Hair follicular keratinocyte (primary cell): ENCODE measurements at places on chromosomes 2 and 18. TPM values are rescaled to one million over a fixed set of nuclear protein-coding genes. Genes with fewer than 3 reads are reported as not detected.

Gene CD8A
- 0.04 and 0.08 TPM in 2 replicates for total RNA-seq

Gene MFSD2B
- total RNA-seq, result not detected in 2 replicates

Gene UGT1A6
- 0.38 and 0.78 TPM in 2 replicates for total RNA-seq

Gene LYG2
- total RNA-seq, result not detected in 2 replicates

Gene ANKRD30B
- total RNA-seq, result not detected in 2 replicates

Gene CROCC2
- total RNA-seq, result not detected in 2 replicates

Gene RNASEH1
- 22.3 and 25.7 TPM in 2 replicates for total RNA-seq

Gene RAMP1
- 7.5 and 8.2 TPM in 2 replicates for total RNA-seq

Gene DDX18
- total RNA-seq, result 38.6 and 51.7 TPM in 2 replicates

Gene TBR1
- total RNA-seq, result not detected in 2 replicates

Gene PRSS56
- not detected in 2 replicates for total RNA-seq

Gene PECR
- total RNA-seq, result 4.1 and 5.8 TPM in 2 replicates

Gene PTPRM
- total RNA-seq, result 3.4 and 4.7 TPM in 2 replicates

Gene PKDCC
- total RNA-seq, result not detected in 2 replicates

Gene STON1
- 0.65 and 1.2 TPM in 2 replicates for total RNA-seq

Gene GPR35
- total RNA-seq, result not detected in 2 replicates

Gene GPR155
- 1.7 and 2.0 TPM in 2 replicates for total RNA-seq

Gene LCT
- 0.04 and 0.08 TPM in 2 replicates for total RNA-seq

Gene RAB6C
- total RNA-seq, result not detected in 2 replicates

Gene ALKAL2
- not detected in 2 replicates for total RNA-seq

Gene MARCHF4
- 0.72 and 1.0 TPM in 2 replicates for total RNA-seq

Gene ATP5F1A
- total RNA-seq, result 552 and 703 TPM in 2 replicates
